ENCODE measurements at places on chromosomes 11 and 22.

DNA sequence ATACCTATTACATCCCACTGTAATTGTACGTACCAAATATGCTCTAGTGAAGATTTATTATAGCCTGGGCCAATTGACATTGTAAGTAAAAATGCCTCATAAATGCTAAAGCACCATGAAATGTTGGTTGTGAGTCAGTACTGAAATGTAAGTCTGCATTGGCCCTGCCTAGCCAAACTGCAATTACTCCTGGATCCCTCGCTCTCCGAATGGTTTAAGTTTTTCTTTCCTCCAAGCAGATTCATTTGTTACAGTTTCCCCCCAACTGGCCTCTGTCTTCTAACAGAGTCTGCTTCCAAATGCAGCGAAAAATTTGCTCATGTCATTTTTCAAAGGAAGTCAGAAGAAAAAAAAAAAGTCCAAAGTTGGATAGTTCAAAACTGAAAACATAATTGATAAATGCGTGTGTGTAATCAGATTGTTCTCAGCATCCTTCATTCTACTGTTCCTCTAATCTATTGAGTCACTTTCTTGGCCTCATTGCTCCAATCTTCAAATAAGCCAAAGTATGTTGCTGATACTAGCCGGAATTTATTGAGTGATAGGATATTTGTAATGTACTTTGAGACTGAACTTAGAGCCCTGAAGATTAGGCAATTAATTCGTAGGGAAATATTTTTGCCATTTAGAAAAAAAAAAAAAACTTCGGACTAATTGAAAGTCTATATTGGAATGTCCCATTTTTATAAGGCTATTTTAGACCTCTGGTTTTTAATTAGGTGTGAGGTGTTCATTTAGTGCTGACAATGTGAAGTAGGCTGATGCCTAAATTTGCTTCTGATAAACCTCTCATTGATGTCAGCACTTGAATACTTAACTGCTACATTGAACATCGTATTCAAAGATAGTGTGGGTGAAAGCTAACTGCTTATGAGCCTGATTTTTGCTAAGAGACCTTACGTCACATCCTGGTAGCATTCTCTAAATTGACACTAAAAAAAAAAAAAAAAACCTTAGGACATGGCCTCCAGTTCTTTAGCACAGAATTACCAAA, 93.4 kb downstream of the WT1 start:
- DNase-seq: no peak

GRCh38 chr11:8707541-8708191, 25.1 kb downstream of the RPL27A start:
- no peak for DNase-seq

DNA sequence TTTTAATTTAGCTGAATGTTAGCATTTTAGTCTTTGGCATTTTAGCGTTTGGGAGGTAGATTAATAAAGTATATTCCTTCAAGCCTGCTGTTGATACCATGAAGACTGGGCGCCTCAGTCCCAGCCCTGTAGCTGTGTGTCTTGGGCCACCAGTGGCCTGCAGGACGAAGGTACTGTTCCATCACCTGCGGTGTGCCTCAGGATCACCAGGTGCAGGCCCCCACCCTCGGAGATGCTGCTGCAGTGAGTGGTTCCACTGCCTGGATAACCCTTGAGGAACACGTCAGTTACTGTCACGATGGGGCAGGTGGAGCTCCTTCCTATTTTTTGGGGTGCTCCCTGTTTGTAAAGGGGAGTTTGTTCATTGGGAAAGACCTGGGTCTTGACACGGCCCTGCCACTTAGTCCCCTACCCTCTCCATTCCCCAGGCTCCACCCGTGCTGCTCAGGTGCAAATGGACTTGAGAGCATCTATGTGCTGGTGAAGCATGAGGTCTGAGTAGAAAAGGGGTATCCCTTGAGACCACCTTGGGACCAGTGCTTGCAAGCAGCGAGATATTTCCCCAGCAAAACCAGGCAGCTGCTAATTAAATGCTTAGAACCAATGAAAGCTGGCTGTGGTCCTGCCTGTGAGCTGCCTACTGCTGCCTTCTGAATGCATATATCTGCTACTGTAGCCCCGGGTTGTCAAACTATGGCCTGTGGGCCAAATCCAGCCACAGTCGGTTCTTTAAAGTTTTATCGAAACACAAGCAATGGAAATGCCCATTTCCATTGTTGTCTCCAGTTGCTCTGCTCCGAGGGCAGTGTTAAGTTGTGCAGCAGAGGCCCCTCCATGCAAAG, 28.7 kb downstream of the INCENP start:
- DNase-seq: no peak

DNA sequence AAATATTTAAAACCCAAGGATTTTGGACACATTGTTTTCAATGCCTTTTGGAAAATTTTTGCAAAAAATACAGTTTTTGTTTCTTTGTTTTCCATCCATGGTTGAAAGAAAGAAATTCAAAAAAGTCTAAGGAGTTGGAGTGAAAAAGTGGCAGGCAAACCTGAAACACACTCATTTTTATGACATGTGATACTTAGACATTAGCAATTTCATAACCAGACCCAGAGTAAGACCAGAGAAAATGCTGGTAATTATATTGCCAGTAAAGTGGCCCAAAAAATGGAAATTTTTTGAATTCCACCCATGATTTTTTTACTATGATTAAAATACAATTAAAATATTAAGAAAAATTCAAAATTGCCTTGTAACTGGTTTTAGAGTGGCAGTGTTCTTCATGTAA, 128.2 kb downstream of the SLC17A6 start:
- DNase-seq: no peak

DNA sequence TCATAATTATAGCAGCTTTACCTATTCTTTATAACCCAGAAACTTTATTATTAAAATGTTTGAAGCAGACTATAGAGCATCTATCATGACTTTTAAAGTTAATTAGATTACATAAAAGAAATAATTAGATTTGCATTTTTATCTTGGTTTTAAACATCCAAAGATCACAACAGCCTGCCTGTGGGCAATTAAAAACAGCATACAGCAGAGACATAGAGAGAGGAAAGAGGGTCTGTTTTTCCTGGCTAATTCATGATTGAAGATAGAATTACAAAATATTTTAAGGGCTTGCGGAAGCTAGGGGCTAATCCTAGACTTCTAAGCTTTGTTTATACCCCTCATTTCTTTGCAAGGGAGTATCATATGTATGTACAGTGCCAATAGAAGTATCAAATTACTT, 178.1 kb downstream of the SOX6 start:
- DNase-seq: no peak

DNA sequence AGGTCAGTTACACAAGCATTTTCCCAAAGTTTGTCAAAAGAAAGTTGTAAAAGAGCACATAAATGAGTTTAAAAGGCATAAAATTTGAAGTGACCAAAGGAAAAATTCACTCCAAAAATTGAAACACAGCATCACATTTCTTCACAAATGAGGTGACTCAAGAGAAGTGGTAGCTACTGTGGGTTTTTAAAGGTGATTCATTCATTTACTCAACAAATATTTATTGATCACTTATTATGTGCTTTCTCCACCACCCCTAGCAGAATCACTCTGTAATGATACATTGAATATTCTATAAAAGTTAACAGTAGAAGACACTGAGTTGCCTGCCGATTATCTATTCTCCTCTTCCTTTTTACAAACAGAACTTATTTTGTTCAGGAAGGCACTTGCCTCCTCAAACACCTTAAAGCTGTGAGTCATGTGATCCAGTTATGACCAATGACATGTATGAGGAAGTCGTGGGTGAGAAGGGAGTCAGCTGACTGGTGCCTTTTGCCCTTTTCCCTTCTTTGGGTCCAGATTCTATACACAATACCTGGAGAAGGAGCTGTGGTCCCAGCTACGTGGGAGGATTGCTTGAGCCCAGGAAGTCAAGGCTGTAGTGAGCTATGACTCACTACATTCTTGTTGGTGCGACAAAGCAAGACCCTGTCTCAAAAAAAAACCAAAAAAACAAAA, 67.7 kb upstream of the CLNS1A start:
- no peak for DNase-seq

Measured in stimulated activated CD4-positive, alpha-beta T cell treated with anti-CD3 and anti-CD28 coated beads, Interleukin-1b, Interleukin-23, amount 100 ng/mL, for 1 hour (primary cell).